NCI-H1417 treated with DMSO at 0.1 percent for 48 hours (cell line): ENCODE measurements at places on chromosomes 7 and 10.

- no peak for DNase-seq
These were observed 457.4 kb downstream of the TCERG1L start for GRCh38 chr10:130854151-130854550.

DNA sequence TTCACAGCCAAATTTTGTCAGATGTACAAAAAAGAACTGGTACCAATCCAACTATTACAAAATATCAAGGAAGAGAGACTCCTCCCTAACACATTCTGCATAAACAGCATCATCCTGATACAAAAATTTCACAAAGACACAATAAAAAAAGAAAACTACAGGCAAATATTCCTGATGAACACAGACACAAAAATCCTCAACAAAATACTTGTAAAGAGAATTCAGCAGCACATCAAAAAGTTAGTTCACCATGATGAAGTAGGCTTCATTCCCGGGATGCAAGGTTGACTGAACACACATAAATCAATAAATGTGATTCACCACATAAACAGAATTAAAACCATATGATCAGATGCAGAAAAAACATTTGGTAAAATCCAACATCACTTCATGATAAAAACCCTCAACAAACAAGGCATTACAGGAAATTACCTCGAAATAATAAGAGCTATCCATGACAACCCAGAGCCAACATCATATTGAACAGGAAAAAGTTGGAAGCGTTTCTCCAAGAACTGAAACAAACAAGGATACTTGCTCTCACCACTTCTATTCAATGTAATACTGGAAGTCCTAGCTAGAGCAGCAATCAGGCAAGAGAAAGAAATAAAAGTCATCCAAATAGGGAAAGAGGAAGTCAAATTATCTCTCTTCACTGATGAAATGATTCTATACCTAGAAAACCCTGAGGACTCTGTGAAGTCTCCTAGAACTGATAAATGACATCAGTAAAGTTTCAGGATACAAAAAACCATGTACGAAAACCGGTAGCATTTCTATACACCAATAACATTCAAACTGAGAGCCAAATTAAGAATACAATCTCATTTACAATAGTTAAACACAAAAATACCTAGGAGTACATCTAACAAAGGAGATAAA is 223.1 kb downstream of the REEP3 start:
- no peak for DNase-seq

DNA sequence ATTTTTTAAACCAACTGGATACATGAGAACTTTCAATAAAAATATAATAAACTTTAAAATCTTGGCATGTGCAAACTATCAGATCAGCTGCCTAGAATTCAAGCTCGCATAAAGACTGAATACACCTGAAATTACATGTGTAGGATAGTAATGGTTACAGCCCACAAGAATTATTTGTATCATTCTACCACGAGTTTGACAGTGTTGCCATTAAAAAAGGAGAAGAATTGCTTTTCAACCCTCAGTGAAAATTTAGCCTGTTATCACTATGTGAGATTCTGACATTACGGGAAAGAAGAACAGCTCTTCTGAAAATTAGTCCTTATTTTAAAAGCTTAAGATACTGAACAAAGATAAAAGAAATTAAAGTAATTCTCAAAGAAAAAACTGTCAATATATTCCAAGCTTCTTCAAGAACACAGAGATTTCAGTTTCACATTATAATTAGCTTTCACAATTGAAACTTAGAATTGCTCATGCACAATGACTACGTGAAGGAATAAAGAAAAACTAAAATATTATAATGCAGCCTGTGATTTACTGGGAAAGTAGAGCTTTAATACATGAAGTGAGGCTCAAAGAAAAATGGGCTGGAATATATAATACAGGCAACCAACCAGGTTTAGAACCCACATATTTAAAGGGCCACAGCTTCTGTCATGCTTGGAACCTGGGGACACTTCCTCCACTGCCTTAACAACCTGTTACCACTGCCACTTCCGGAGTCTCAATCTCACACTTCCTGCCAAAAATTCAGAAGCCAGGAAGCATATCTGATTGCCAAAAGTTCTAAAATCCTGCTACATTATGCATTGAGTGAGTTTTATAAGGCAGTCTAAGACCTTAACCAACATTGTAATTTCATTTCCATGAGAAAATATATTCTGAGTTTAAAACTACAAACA is 23.2 kb downstream of the TPK1 start:
- no peak for DNase-seq

DNA sequence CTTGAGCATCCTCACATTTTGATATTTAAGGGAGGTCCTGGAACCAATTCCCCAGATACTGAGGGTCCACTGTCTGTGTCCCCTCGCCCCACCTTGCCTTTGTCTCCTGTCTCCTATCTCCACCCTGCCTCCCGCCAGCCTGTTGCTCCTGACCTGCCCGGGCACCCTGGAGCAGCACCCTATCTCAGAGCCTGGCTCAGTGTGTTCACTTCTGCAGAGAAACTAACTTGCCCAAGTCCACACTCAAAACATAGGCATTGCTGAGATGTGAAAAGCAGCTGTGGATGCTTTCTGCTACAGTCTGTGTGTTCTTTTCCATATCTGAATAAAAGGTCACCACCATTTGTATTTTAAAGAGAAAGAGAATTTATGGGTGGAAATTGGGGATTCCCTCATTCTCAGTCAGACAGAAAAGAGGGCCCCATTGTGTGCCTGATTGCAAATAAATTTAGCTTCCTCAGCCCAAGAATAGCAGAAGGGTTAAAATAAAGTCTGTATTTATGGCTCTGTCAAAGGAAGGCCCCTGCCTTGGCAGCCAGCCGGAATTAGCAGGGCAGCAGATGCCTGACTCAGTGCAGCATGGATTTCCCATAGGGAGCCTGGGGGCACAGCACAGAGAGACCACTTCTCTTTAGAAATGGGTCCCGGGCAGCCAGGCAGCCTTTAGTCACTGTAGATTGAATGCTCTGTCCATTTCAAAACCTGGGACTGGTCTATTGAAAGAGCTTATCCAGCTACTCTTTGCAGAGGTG is 161.3 kb downstream of the EGFR start:
- DNase-seq: no peak

DNA sequence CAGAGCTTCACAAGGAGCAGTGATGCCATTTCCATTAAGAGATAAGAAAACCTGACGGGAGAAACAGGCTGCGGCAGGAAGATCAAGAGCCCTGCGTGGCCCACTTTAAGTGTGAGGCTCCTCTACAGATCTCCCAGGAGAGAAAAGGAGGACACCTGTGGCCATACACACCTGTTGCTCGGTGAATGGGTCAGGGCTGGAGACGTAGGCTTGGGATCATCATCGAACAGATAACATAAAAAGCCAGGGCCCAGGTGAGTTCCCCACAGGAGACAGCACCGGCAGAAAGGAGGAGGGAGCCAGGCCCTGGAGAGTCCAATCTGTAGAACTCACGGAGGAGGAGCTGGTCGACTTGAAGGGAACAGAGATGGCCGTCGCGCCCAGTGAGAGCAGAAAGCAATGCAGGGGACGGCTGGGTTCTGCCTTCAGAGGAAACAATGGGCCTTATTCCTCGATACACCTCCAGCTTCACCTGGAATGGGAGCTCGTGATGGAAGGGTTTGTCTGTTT is 556.8 kb downstream of the DNAJB6 start:
- no peak for DNase-seq

GRCh38 chr10:77139252-77140160 is 498.1 kb downstream of the KCNMA1 start:
- no peak for DNase-seq

GRCh38 chr10:102701272-102701671 is 12.9 kb downstream of the ARL3 start:
- DNase-seq: no peak
